ENCODE measurements at places on chromosomes 6 and 20.

GRCh38 chr6:127794405-127794804, 106.5 kb downstream of the THEMIS start:
- H3K27ac ChIP-seq: no peak overlapping the region
- no peak for DNase-seq
- H3K4me1 ChIP-seq: no peaks in the 10 kb centered on the region
- H3K4me3 ChIP-seq: no peak overlapping the region

DNA sequence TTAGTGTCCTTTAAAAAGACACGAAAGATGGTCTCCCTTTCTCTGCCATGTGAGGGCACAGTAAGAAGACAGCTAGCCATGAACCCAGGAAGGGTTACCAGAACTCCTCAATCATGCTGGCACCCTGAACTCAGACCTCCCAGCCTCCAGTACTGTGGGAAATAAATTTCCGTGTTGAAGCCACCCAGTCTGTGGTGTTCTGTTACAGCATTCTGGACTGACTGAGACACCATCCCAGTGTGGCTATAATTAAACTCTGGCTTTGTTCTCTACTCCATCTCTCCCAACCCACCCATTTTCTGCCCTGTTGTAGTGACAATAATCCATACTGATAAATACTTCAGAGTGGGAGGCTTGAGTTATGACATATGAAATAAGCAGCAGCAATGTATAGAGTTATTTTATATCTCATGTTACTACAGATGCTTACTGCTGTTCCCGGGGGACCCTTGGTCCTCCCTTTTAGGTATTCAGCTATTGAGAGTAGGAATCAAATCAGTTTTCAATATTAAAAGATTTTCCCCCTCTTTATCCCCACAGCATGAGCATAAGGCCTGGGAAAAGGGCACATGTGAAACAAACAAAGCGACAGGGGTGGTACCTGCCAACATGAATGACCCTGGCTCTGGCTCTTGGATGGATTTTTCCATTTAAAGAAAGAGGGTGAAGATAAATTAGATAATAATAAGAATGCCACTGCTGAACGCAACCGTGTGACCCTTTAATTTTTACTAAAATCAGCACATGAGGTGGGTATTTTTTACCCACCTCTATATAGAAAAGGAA, 224.3 kb upstream of the SLC35B3 start:
- DNase-seq: no peak
- H3K36me3 ChIP-seq: no peaks in the 10 kb centered on the region
- no peaks in the 10 kb centered on the region for H3K4me1 ChIP-seq
- no peaks in the 10 kb centered on the region for H3K27me3 ChIP-seq
- H3K27ac ChIP-seq: no peak overlapping the region

DNA sequence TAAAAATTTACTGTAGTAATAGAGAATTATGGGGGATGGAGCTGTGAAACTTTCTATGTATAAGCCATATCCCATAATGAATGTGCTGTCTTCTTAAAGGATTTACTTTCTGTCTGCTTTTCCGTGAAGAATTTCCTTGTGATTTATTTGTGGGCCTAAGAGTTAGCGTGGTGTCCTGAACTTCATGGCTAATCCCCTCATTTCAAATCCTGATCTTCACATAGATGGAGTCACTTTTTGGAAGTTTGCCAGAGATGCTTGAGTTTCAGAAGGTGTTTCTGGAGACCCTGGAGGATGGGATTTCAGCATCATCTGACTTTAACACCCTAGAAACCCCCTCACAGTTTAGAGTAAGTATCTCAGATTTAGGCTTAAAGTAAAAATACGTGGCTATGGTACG, 19.4 kb upstream of the CLDN20 start:
- no peak overlapping the region for H3K27ac ChIP-seq
- H3K27me3 ChIP-seq: no peaks in the 10 kb centered on the region
- no peak overlapping the region for H3K4me3 ChIP-seq
- DNase-seq: no peak
- H3K4me1 ChIP-seq: no peaks in the 10 kb centered on the region

GRCh38 chr6:26323525-26324294, 41.3 kb upstream of the BTN3A2 start:
- H3K36me3 ChIP-seq: no peaks in the 10 kb centered on the region
- H3K27ac ChIP-seq: no peak overlapping the region
- no peak overlapping the region for H3K4me3 ChIP-seq
- H3K27me3 ChIP-seq: peaks cover 4% of the 10 kb centered on the region
- no peak for DNase-seq
- H3K4me1 ChIP-seq: no peaks in the 10 kb centered on the region

Data from colonic mucosa (tissue), 4 donors.